ENCODE measurements at places on chromosomes 3 and 15.

DNA sequence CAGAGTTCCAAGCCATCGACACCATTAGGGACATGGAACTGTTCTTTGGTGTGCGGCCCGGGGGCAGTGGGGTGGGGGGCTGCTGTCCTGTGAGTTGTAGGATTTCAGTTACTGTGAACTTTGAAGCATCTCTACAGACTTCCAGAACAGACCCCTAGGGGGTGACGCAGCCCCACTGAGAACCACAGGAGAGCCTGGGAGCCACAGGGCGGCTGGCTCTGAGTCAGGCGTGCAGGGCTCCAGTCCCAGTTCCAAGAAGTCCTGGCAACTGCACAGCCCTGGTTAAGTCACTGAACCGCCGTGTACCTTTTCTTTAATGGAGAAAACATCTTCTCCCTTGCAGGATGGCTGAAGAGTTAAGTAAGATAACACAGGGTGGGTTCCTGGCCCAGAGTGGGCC is 23.5 kb upstream of the LRTM1 start:
- DNase-seq: peak; percentile 13

DNA sequence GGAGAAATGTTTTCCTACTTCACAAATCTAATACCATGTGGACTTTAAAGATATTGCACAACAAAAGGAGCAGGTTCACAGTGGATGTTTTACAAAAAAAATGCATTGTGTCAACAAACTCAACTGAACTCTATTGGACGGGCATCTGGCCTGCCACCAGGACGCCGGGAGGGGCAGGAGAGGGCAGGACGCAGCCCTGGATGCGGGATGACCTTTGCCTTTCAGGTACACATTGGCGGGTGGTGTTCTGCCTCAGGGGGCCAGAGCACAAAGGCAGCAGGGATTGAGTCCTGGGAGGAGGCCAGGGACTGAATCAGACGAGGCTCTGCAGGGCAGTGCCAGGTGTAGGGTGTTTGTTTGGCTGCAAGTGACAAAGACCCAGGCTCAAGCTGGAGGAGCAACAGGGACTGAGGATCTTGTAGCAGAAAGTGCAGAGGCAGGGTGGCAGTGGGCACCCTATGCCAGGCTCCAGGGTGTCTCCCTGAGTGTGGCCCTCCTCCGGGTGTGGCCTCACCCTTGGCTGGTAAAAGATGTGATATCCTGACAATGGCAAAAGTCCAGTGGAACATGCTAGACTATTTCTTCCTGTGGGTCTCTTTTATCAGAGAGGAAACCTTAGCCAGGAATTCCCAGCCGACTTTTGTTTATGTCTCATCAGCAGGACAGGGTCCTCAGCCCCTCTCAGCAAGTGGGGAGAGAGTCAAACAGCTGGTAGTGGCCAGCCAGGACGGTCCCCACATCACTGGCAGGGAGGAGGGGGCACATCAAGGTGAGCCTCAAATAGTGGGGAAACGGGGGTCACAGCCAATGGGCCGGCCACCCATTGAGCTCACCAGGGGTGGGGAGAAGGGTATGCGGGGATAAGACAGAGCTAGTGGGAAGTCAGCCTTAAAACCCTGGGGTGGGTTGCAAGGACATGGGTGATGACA is 29.7 kb upstream of the KLF13 start:
- no peak for DNase-seq

- DNase-seq: no peak
These were observed 847 bp downstream of the WHAMM start for GRCh38 chr15:82810061-82810889.

DNA sequence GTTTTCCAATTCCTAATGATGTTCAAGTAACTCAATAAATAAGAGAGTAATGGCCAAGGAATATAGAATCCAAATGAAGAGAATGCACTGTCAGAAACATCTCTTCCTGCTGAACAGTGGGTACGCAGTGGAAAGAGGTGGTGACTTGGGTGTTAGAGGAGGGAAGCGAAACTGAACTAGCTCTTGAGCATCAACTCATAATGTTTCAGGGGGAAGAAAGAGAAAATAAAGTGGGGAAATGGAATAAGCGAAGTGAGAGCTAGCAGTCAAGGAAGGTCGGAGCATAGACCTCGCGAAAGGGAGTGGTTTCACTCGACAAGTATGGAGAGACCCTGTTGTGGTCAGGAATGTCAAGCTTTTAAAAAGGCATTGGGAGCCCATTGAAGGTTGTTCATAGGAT is 309.5 kb downstream of the GAP43 start:
- no peak for DNase-seq

- DNase-seq: no peak
These were observed 32.4 kb downstream of the MLH1 start for GRCh38 chr3:37025561-37026335.
